ENCODE measurements at places on chromosomes 7 and 10. TPM values are rescaled to one million over a fixed set of nuclear protein-coding genes. Genes with fewer than 3 reads are reported as not detected.

The ANAPC16 gene
- total RNA-seq, result 256 TPM

The CPA4 gene
- not detected for total RNA-seq

The ZNF727 gene
- total RNA-seq, result 3.1 TPM

The HOXA2 gene
- not detected for total RNA-seq

The LRRC18 gene
- total RNA-seq, result not detected

The SH2D4B gene
- total RNA-seq, result not detected

The CCDC146 gene
- 4.7 TPM for total RNA-seq

The PRSS37 gene
- total RNA-seq, result not detected

The GPC2 gene
- total RNA-seq, result 0.25 TPM

GRCh38 chr7:122402235-122402634 is 97.7 kb upstream of the FEZF1 start:
- DNase-seq, result no peak

GRCh38 chr10:44932517-44933450 is 21.6 kb downstream of the TMEM72 start:
- peak; percentile 93 for DNase-seq

- no peak for DNase-seq
These were observed 12.8 kb downstream of the NOD1 start for GRCh38 chr7:30465811-30466180.

GRCh38 chr10:100551738-100552137 is 16.0 kb downstream of the HIF1AN start:
- no peak for DNase-seq

DNA sequence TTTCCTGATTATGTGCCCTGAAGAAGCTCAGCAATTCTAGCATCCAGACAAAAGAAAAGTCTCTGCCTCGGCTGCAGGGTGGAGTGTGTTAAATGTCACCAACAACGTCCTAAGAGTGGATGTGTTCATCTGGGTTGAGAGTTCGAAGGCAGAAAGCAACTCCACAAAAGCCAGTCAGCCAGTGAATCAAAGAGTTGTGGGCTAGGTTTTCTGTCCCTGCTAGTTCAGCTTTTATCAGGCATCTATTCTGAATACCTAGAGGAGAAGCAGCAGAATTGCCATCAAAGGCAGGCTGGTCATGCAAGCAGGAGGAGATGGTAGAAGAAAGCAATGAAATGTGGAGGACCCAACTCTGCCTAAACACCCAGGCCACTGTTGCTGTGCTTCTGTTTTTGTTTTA is 205.2 kb downstream of the KLF6 start:
- no peak for DNase-seq

- DNase-seq, result no peak
These were observed 28.4 kb downstream of the DNAJC9 start for GRCh38 chr10:73218431-73219191.

- no peak for DNase-seq
These were observed 312.8 kb downstream of the PHTF2 start for GRCh38 chr7:78111386-78111785.

GRCh38 chr7:27098578-27099451 is 3.0 kb upstream of the HOXA1 start:
- DNase-seq, result no peak

DNA sequence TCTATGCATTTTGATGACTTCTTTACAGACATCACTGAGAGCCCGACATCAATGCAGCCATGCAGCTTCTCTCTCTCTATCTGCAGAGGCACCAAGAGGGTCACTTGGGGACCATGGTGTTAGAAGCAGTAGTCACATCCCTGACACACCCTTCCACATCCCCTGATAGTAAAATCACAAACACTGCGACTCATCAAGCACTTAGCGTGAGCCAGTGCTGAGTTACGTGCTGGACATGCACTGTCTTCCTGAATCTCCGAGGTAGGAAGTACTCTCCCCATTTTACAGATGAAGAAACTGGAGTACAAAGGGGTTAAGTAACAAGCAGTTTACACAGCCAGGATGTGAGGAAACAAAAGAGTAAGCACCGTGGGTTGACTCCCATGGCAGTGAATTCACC is 109.2 kb downstream of the OSBPL3 start:
- DNase-seq, result no peak

DNA sequence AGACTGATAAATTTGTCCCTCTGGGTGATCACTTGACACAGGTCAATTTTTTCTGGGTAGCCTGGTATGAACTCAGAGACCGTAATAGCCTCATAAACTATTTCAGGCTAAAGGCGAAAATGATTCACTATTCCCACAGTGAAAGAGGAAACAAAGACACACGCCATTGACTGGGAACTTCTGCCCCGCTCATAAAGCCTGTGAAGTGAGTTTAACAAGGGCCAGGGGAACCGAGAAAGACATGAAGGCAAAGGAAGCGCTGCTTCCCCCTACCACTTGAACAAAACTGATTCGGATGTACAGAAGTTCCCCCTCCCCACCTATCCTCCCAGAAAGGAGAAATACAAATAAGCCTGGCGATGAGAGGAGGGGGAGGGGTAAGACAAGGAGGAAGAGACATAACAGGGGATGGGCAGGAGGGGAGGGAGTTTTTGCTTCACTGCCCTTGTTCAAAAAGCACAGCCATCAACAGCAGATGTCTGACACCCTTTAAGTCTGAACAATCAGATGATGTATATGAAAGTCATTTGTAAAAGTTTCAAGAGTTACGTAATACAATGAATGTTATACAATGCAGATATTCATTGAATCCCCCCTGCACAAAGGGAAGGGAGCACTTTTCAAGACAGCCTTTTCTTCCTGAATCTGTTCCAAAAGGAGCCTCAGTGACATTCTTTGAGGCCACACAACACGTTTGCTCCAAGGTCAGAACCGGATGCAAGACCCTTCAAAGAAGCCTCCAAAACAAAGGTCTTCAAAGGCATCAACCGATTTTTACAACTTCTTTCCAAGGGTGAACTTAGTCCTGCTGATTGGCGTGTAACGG is 734 bp downstream of the ABCB4 start:
- no peak for DNase-seq

DNA sequence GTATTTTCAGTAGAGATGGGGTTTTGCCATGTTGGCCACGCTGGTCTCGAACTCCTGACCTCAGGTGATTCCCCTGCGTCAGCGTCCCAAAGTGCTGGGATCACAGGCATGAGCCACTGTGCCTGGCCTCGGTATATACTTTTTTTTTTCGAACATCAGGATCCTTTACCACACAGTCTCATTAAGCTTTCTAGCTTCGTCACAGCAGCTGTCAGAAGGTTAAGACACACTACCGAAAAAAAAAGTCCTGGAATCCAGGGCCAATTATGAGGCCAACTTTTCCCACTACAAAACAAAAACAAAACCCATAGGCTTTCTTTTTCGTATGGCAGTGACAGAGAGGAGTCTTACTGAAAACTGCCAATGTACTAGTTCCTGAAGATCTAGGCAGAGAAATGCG is 30.7 kb downstream of the ZC3HC1 start:
- DNase-seq, result no peak

GRCh38 chr10:126109893-126110292 is 213.5 kb downstream of the FANK1 start:
- no peak for DNase-seq

DNA sequence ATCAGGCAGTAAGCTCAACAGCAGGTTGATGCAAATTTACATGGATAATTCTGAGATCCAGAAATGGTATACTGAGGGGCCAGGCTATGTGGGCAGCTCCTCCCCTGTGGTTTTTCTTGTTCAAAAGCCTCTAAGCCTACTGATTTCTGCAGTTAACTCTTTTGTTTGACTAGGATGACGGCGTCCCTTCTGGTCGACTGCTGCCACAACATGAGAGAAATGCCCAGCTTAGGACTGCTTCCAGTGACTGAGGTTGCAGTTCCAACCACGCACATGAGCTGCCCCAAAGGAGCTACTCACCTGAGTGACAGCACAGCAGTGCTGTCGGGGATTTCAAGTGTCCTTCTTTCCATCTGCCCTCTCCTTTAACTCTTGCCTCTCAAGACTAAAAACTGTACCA is 973.0 kb upstream of the GHITM start:
- DNase-seq, result no peak

GRCh38 chr10:132195366-132196075 is 8.8 kb downstream of the DPYSL4 start:
- no peak for DNase-seq

DNA sequence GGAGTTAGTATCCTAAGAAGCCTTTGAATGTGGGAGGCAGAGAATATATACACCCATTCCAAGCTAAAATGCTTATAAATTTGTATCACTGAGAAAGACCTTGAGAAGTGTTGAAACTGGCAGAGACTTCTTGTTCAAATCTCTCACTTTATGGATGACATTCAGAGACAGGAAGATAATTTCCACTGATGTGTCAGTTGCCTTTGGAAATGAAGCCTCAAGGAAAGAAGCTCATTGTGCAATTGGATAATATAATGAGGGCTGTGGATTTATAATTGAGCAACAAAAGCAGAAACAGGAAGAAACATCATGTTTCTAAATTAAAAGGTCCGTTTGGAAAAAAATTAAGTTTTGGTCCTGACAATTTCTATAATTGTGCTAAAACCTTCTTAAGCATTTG is 789.9 kb upstream of the IGFBP3 start:
- DNase-seq, result no peak

DNA sequence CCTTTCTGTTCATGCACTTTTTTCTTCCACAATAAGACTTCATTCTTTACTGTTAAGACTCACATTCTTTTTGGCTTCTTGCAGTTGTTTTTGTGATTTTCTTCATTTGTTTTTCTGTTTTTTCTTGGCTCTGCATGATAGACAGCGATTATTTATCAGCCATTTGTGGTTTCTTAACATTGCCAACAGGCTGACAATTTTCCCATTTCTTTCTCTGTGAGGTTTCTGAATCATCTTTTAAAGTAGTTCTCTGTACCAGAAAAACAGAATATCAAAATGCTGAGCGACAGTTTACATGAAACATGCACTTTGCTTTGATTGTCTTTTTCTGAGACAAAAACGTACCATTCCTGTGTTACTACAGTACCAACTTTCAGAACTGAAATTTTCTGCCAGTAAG is 334.2 kb upstream of the MAGI2 start:
- no peak for DNase-seq

- DNase-seq, result no peak
These were observed 73.9 kb upstream of the CABCOCO1 start for GRCh38 chr10:61588770-61589211.

- no peak for DNase-seq
These were observed 29.6 kb downstream of the ANKRD16 start for GRCh38 chr10:5860066-5860465.

GRCh38 chr7:33744293-33745075 is 160.9 kb upstream of the BMPER start:
- no peak for DNase-seq

GRCh38 chr7:77458786-77459185 is 42.6 kb upstream of the GSAP start:
- no peak for DNase-seq

DNA sequence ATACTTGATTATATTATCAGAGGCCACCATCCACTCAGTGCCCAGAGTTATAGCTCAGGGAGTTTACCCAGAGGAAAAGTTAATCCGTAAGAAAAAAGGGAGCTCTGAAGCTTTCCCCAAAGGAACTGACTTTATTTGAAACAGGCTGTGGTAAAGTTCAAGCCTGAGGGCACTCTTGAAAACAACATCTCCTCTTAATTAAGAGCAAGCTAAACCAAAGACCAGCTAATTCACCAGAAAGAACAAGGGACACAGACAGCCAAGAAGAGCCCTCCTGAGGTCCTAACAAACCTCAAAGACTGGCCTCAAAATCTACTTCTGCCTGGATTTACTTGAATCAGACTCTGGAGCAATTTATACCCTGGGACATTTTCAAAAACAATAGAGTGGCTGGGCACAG is 159.6 kb upstream of the CHST15 start:
- DNase-seq, result no peak

DNA sequence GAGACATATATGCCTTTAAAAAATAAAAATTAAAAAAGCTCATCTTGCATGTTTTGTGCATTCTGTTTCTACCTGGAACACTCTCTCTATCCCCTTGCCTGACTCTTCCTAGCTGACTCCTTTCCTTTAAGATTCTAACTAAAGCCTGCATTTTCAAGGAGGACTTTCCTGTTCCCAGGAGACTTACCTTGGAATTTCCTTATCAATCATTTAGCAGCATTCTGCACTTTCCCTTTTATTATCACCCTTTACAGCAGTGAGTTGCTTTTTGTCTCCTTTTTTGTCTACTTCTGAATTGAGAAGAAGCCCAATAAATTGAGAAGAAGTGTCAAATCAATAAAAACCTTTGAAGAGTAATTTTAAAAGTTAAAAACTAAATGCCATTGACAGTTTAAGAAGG is 142.2 kb upstream of the TMEM196 start:
- DNase-seq, result no peak

DNA sequence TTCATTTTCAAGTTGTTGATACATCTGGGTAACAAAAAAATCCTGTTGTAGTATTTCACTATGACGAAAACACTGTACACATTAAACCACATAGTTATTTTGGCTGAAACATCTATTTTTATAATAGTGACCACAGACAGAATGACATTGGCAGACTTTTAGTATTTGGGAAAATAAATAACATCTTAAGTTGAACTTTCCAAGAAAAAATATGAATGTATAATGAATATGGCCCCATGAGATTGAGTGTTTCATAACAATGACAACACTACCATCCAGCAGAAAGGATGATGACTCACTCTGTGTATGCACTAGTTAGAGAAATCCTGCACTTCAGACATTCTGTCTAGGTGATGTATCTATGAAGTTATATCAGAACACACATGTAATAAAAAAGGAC is 118.1 kb downstream of the SEMA3D start:
- no peak for DNase-seq

- DNase-seq, result no peak
These were observed 637.4 kb downstream of the REEP3 start for GRCh38 chr10:64158551-64158950.

DNA sequence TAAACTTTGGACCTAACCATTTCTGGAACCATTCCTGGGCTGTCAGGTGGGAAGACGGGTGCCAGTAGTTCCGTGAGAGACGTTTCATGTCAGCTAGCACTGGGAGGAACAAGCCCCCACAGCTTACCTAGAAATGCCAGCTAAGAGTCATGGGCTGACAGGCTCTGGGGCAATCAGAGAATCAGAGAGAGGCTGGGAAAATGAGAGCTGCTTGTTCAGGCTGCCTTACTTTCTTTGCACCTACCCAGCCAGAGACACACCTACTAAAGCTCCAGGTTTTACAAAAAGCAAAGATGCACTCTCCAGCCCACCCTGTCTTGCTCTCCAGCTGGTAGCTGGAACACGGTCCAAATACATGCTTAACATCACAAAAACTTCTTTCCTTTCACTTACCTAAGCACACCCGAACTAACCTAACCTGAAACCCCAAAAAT is 688 bp downstream of the PTN start:
- DNase-seq, result no peak

DNA sequence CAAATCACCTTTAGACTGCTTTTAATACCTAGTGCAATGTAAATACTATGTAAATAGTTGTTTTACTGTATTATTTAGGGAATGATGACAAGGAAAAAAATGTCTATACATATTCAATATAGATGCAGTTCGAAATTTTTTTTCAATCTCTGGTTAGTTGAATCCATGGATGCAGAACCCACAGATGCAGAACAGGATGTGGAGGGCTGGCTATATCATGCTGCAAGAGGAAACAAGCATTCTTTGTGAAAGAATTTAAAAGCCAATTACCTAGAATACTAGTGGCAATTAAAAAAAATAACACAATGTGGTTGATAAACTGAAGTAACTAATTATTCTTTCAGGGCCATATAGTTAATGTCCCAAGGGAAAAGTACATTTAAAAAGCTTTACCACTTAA is 170.4 kb downstream of the ZNF438 start:
- DNase-seq, result no peak

GRCh38 chr10:113059371-113059780 is 109.3 kb downstream of the TCF7L2 start:
- peak; percentile 28 for DNase-seq

GRCh38 chr7:98213888-98214810 is 2.9 kb downstream of the BHLHA15 start:
- peak; percentile 12 for DNase-seq
